Hindlimb muscle (tissue), 1 donor: ENCODE measurements at places on chromosomes 1 and 21. TPM values are rescaled to one million over a fixed set of nuclear protein-coding genes. Genes with fewer than 3 reads are reported as not detected.

Gene CASP9
- polyA plus RNA-seq: 21.9 TPM

Gene SPRR2A
- polyA plus RNA-seq: not detected

Gene GPN2
- 25.9 TPM for polyA plus RNA-seq

Gene KDF1
- not detected for polyA plus RNA-seq

Gene GRIK1
- polyA plus RNA-seq: 0.49 TPM

Gene MKNK1
- 34.1 TPM for polyA plus RNA-seq

DNA sequence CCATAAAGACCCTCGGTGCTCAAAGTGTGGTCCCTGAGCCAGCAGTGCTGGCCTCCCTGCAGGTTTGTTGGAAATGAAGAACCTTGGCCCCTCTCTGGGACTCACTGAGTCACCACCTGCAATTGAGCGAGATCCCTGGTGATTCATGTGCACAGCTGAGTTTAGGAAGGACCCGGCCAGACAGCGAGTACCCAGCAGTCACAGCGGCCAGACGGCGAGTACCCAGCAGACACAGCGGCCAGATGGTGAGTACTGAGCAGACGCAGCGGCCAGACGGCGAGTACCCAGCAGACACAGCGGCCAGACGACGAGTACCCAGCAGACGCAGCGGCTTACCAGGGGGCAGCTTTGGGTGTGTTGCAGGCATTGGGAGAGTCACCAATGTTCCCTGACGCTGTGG lies 123.8 kb downstream of the PRDM16 start:
- no peak for DNase-seq

- no peak for DNase-seq
Observed at GRCh38 chr1:176174108-176174507, 33.0 kb downstream of the COP1 start.

DNA sequence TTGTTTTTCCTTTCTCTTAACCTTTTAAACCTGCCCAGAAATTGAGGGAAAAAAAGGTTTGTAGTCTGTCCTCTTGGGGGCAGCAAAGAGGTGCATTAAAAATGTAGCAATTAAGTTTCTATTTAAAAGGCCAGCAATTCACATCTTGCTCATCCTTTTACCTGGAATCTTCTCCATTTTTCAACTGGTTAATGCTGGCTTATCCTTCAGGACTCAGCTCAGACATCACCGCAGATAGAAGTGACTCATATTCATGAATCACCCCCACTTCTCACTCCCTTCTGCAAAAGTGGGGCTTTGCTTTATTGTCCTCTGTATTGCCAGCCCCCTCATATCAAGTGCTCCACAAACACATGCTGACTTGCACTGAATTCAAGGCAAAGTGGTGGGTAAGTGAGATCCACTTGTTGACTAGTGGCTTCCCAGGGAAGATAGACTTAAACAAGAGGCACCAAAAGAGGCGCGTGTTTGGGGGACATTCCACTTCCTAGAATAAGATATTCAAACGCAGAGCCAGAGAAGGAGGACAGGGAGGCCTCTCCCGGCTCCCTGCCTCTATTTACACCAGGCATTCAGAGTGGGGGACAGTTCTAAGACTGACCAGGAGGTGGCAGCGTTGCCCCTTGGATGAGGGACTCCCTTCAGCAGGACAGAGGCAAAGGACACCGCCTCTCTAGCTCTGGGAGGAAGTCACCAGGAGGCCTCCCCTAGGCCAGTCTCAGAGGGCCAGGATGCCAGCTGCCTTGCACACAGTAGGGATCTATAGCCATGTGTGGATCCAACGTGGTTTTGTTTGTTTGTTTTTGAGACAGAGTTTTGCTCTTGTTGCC lies 23.2 kb upstream of the ZNF648 start:
- DNase-seq: peak; percentile 70

- no peak for DNase-seq
Observed at GRCh38 chr1:26020330-26020768, 1.2 kb upstream of the EXTL1 start.

DNA sequence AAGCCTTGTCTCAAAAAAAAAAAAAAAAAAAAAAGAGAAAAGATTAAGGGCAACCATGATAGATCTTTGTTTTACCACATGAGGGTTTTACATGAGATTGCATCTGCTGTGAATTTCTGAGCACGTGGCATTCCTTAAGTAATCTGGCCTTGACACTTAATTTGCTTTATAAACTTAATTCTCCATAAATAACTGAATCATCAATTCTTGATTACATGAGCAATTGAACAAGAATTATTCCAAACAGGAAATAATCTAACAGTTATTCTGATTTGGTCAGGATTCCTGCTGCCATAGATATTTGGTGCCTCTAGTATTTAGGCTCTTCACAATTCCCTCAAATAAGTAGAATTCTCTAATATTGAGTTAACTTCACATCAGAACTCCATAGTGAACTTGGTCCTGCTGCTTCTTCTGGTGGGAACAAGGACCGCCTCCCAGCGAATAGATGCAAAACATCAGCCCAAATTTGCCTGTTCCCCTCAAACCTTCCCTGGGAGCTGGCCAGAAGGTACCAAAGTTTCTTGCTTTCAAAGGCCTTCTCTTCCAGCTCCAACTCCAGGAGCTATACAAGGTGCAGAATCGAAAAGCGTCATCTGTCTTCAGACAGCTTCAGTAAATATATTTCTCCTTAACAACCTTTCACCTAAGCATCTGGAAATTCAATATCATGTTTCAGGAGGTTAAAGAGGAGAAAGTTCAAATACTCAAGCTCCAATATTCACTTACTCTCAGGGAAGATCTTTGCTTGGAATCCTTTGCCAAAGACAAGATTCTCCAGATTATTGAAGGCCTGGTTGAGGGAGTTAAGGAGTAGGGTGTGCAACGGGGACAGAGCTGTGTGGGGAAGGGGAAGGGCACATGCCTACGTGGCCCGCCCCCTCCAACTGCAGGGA lies 1.0 kb downstream of the KRTCAP2 start:
- no peak for DNase-seq

DNA sequence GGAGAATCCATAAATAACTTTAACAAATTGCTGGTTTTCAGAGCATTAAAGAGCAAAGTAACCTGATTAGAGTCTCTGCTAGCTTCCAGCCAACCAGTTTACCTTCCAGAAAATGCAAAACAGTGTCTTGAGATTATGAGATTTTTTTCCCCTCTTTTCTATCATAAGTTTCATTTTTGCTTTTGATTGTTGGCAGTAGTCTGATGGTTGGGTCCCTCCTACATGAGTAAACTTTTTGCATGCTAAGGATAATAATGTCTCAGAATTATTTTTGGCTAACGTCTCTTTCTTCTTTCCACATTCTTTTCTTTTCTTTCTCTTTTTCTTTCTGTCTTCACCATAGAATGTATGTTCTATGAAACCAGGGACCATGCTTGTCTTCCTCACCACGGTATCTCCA lies 6.3 kb upstream of the ADAMTS5 start:
- no peak for DNase-seq

DNA sequence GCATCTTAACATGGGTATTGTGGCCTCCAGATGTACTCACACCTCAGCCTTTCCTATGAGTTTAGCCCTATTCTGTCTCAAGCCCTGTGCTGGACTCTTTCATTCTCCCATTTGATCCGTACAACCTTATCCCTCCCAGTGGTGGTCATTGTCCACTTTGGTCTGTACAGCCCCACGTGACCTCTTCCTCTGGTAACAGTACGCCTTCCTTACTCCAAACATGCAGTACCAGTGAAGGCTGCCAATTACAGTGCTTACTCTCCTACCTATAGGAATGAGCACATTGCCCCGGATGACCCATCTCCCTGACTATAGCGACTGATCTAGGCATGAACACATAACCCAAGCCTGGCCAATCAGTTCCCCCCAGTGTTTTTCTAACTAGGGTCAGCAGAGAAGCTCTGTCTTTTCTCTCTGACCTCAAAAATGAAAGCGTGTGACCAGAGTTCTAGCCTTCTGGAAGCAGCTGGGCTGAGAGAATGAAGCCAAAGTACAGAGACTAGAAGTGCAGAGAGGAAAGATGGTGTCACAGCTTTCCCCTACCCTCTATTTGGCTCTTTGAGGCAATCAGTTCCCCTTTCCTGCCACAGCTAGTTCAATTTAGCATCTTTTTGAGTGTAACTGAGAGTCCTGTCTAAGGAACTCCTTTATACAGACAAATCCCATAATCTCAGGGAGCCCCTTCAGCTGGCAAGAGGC lies 9.9 kb upstream of the QSOX1 start:
- no peak for DNase-seq

- DNase-seq: peak; percentile 55
Observed at GRCh38 chr1:118990513-118991152, 2.5 kb upstream of the TBX15 start.

DNA sequence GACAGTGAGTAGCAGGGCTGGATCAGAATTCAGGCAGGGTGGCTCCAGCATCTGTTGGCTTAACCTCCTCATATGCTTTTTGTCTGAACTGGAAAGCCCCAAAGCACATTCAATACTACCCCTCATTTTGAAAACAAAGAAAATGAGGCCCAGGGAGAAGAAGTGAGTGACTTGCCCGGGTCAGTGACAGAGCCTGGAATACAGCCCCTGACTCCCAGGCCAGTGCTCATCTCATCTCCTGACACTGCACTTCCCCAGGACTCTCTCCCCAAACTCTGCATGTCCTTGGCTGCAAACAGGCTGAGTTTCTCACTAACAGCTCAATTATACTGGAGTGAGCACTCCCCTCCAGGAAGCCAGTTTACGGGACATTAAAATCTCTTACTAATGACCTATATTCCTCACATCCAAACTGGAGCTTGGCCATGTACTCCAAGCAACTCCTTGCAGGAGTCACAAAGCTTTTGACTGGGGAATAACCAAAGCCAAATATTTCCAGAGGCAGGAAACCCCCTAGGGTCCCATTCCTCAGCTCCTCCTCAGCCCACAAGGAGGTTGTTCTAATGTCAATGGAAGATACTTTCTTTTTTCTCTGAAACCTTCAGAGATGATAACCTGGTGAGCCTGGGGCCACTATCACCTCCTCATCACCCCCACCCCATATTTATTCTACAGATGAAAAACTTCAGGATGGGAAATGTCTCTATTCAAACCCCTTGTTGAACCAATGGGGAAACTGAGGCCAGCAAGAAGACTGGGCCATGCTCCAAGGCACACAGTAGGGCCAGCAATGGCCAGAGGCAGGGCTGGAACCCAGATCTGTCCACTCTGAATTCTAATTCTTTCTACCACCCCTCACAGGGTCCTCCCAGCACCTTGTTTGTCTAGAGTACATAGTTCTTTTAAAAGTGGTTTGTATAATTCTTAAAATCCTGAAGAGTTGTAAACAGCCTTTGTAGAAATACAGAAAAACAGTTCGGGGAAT lies 127.0 kb downstream of the PLPP3 start:
- DNase-seq: peak; percentile 53

DNA sequence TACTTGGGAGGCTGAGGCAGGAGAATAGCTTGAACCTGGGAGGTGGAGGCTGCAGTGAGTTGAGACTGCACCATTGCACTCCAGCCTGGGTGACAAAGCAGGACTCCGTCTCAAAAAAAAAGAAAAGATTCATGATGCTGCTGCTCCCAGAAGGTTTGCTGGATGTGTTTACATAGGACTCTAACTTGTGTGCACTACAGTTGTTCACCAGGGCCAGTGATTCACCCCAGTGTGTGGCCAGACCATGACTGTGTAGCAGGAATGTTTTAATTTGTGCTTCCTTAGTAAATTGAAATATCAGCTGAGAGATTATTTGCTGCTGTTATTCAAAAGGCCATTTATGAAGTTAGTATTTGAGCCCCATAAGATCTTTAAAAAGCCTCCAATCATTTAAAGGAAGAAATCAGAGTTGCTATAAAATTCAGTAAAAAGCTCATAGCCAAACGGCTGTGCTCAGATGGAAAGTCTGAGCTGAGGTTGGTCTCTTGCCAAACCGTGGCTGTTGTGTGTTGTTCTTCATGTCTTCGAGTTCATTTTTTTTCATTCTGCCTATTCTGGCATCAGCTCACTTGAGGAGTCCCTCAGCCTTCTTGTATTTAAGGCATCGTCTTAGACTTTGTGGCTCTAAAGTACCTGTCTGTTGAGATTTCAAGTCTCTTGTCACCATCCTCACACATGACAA lies 18.1 kb upstream of the PGD start:
- peak; percentile 78 for DNase-seq

DNA sequence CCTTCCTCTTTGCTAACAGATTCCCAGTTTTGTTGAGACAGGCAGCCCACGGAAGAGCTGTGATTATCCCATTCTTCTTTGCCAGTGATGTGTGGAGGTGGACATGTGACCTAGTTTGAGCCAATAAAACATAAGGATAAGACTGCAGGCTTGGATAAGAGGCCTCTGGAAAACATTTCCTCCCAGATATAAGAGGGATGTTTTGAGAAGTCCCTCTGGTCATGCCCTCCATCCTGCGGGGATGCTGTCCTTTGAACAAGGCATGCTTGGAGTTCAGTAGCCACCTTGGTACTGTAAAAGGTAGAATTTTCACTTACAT lies 155.7 kb downstream of the TM2D1 start:
- DNase-seq: no peak

- no peak for DNase-seq
Observed at GRCh38 chr1:232149287-232150201, 480.4 kb downstream of the SIPA1L2 start.

DNA sequence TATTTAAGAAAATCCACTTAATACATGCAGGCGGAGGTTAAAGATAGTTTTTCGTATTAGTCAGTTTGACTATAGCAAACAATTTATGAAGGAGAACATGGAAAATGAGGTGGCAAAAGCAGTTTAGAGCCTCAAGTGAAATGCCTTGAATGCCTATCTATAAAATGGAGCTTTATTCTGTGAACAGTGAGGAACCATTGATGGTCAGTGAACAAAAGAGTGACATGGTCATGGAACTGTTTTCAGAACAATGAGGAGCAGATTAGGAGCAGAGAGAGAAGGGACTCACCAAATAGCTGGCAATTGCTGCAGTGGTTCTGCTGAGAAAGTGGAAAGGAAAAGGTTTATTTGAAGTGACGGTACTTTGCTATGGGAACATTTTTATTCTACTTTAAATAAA lies 299.8 kb downstream of the DUSP10 start:
- DNase-seq: no peak

DNA sequence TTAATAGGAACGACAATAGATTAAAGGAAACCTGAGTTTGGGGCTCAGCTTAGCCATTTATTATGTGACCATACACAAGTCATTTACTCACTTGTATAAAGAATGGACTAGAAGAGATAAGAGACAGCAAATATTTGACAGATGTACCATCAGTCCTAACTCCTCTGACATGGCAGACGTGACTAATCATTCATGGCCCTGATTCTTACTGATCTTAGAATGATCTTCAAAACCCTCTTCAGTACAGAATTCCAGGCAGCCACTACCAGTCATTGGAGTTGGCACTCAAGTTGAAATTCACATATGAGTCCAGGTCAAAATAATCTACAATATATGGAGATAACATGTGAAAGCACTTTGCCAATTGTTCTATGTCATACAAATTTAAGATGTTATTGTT lies 21.0 kb upstream of the POU2F1 start:
- DNase-seq: no peak

- peak; percentile 48 for DNase-seq
Observed at GRCh38 chr21:18138507-18138906, 106.1 kb upstream of the CHODL start.

DNA sequence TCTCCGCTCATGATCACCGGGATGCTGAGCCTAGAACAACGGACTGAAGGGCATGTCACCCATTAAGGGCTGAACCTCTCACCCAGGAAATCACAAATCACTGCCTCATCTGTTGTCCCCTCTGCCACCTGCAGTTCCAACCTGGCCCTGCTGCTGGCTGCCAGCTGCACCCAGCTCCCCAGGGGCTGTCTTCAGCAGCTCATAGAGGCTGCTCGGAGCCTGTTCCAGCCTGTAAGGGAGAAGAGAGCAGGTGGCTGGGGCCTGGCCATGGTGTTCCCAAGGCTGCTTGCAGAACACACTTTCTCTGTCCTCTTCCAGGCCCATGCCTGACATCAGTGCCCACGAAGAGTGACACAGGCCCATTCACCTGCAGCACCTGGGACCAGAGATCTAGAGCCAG lies 44.5 kb upstream of the DISP3 start:
- DNase-seq: no peak

- DNase-seq: peak; percentile 58
Observed at GRCh38 chr1:17494114-17494729, 45.3 kb upstream of the ARHGEF10L start.
